Panc1 (cell line): ENCODE measurements at places on chromosomes 4 and X. TPM values are rescaled to one million over a fixed set of nuclear protein-coding genes. Genes with fewer than 3 reads are reported as not detected.

GRCh38 chr4:54386042-54386669, 157.1 kb downstream of the PDGFRA start:
- no peaks in the 10 kb centered on the region for H3K4me1 ChIP-seq
- H3K27me3 ChIP-seq: no peaks in the 10 kb centered on the region

SMAD1 gene
- 24.1 TPM for total RNA-seq

OTC gene
- not detected for total RNA-seq

GRCh38 chrX:124293810-124294209, 38.6 kb upstream of the TEX13D start:
- H3K4me3 ChIP-seq: no peak overlapping the region
- 0 out of 2 replicates have a peak, but pooled peaks cover 2% of the 10 kb centered on the region for H3K27me3 ChIP-seq
- H3K27ac ChIP-seq: no peak overlapping the region

GRCh38 chrX:153984351-153985178, 12.0 kb downstream of the TMEM187 start:
- DNase-seq: no peak
- H3K4me1 ChIP-seq: peaks cover 5% of the 10 kb centered on the region
- no peaks in the 10 kb centered on the region for H3K27me3 ChIP-seq
- H3K27ac ChIP-seq: peak overlapping the region; percentile 34

EDA2R gene
- total RNA-seq: 0.05 TPM

DNA sequence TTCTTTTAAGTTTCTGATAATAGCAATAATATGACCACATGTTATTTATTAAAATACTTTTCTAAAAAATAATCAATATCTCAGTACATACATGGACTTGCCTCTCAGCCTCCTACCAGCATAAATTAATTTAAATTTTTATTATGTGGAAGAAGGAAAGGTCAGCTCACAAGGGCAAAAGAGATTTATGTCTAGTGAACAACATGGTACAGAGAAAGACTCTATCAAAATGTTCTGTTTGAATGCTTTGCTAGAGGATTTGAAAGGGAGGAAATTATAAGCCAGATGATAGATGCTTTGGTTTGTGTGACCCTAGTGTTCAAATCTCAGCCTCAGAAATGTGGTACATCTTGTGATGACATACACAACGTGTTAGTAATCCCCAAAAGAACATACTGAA, 94.3 kb downstream of the DKK2 start:
- H3K27me3 ChIP-seq: no peaks in the 10 kb centered on the region
- no peaks in the 10 kb centered on the region for H3K36me3 ChIP-seq
- H3K4me3 ChIP-seq: no peak overlapping the region
- H3K4me1 ChIP-seq: no peaks in the 10 kb centered on the region
- DNase-seq: no peak
- no peak overlapping the region for H3K27ac ChIP-seq

- DNase-seq: no peak
- H3K4me3 ChIP-seq: no peak overlapping the region
- no peaks in the 10 kb centered on the region for H3K27me3 ChIP-seq
- peaks cover 53% of the 10 kb centered on the region for H3K4me1 ChIP-seq
Measured at GRCh38 chr4:156962528-156962974, 9.0 kb downstream of the PDGFC start.

DNA sequence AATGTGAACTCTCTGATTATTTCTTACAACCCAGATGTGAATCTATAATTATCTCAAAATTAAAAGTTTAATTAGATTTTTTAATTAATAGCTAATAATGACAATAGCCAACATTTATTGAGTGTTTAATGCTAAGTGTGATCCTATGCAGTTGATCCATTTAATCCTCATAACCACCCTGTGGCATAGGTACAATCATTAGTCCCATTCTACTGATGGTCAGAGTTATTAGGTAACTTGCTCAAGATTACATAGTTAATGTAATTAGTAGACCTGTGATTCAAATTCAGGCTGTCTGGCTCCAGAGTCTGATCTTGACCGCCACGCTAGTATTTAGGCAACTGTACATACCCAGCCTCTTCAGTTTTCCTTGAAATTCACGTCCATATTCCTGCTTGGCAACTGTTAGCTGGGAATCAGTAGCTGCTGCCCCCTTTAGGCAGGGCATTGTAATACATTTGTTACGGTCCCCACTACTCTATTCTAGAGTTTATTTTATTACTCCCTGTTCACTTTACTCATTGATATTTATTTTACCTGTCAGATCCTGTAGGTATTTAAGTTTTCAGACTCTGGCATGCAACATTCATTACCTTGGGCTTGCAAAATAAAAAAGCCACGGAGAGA, 20.6 kb upstream of the TEC start:
- H3K4me3 ChIP-seq: no peak overlapping the region
- H3K27ac ChIP-seq: no peak overlapping the region
- H3K36me3 ChIP-seq: no peaks in the 10 kb centered on the region
- H3K27me3 ChIP-seq: no peaks in the 10 kb centered on the region; the same call in 1 of the 2 replicates
- no peak for DNase-seq

CXCR3 gene
- not detected for total RNA-seq

DNA sequence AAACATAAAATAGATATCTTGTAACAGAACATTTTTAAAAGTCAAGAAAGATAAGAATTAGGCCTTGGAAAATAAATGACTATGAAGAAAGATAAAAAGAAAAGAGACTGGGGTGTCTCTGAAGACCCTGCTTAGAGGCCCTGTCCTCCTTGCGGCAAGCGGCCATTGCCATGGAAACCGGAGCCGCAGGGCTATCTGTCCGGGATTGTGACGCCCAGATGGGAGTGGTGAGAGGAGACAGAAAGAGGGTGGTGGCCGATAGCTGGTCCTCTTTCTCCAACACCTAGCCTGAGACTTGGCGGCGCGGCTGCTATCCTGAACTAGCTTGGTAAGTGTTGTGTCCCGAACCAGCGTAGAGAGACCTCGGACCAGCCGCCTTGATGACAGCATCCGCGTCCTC, at the start of gene DUSP21:
DUSP21 (plus strand) TSS at position 269 of the 400 bp plus-strand sequence; CDS start at position 381, 112 bp downstream.
- no peaks in the 10 kb centered on the region for H3K36me3 ChIP-seq
- no peaks in the 10 kb centered on the region for H3K4me1 ChIP-seq
- H3K27me3 ChIP-seq: no peaks in the 10 kb centered on the region
- no peak within 1 kb of the TSS for H3K27ac ChIP-seq
- no peak for DNase-seq
- H3K4me3 ChIP-seq: no peak within 1 kb of the TSS

SLC6A14 gene
- total RNA-seq: 0.03 TPM

PNCK gene
- 2.3 TPM for total RNA-seq

- no peak for DNase-seq
- no peaks in the 10 kb centered on the region for H3K27me3 ChIP-seq
- H3K27ac ChIP-seq: no peak overlapping the region
- peaks cover 6% of the 10 kb centered on the region; the same call in 1 of the 2 replicates for H3K4me1 ChIP-seq
- H3K4me3 ChIP-seq: no peak overlapping the region
Measured at GRCh38 chr4:40325406-40326019, 9.6 kb upstream of the CHRNA9 start.

GPC3 gene
- 0.95 TPM for total RNA-seq

SSX3 gene
- not detected for total RNA-seq

EDNRA gene
- 0.13 TPM for total RNA-seq

DCAF12L2 gene
- not detected for total RNA-seq

DNA sequence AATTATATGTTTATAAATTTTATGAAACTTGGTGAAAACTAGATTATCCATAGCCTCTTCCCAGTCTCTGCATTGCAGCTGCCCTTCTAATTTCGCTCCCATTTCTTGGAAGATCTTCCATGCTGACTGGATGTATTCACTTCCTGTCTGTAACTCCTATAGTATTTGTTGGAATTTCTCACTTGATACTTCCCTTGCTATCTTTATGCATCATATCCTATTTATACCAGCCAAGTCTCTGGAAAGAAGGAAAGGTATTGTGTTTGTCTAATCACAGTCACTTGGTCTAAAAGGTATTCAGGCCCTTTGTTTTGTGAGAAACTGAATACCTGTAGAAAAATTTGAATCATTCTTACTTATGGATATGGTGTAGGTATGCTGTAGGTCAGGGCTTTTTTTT, 870.9 kb upstream of the FRG1 start:
- DNase-seq: no peak
- no peaks in the 10 kb centered on the region for H3K36me3 ChIP-seq
- no peaks in the 10 kb centered on the region for H3K27me3 ChIP-seq
- no peak overlapping the region for H3K27ac ChIP-seq

- no peak overlapping the region for H3K27ac ChIP-seq
- DNase-seq: no peak
- H3K4me3 ChIP-seq: no peak overlapping the region
- H3K4me1 ChIP-seq: no peaks in the 10 kb centered on the region
Measured at GRCh38 chrX:150044556-150044955, 106.3 kb upstream of the EOLA2 start.

GRCh38 chr4:40055511-40055862, 1.2 kb upstream of the N4BP2 start:
- H3K4me3 ChIP-seq: peak overlapping the region; percentile 73
- DNase-seq: no peak
- no peaks in the 10 kb centered on the region for H3K36me3 ChIP-seq
- peak overlapping the region; percentile 96 for H3K27ac ChIP-seq
- H3K27me3 ChIP-seq: no peaks in the 10 kb centered on the region

GRCh38 chr4:133921280-133922195, 280.1 kb downstream of the PABPC4L start:
- H3K36me3 ChIP-seq: no peaks in the 10 kb centered on the region
- no peaks in the 10 kb centered on the region for H3K4me1 ChIP-seq
- no peak overlapping the region for H3K27ac ChIP-seq
- H3K4me3 ChIP-seq: no peak overlapping the region
- no peaks in the 10 kb centered on the region for H3K27me3 ChIP-seq

DNA sequence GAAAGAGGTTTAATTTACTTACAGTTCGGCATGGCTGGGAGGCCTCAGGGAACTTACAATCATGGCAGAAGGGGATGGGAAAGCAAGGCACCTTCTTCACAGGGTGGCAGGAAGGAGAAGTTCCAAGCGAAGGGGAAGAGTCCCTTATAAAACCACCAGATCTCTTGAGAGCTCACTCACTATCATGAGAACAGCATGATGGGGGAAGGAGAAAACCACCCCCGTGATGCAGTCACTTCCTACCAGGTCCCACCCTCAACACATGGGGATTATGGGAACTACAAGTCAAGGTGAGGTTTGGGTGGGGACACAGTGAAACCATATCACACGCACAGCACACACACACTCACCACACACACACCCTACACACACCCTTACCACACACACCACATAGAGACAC, 104.3 kb downstream of the DCTD start:
- no peak for DNase-seq
- H3K4me1 ChIP-seq: no peaks in the 10 kb centered on the region
- no peaks in the 10 kb centered on the region for H3K27me3 ChIP-seq
- no peak overlapping the region for H3K4me3 ChIP-seq
- H3K27ac ChIP-seq: no peak overlapping the region
- no peaks in the 10 kb centered on the region for H3K36me3 ChIP-seq

GRCh38 chrX:10574663-10575062, 45.7 kb downstream of the MID1 start:
- H3K27me3 ChIP-seq: no peaks in the 10 kb centered on the region
- H3K4me1 ChIP-seq: peaks cover 6% of the 10 kb centered on the region
- H3K27ac ChIP-seq: 0 out of 2 replicates have a peak overlapping the region, but pooled peaks have one; percentile 12
- no peak for DNase-seq
- no peaks in the 10 kb centered on the region for H3K36me3 ChIP-seq
- no peak overlapping the region for H3K4me3 ChIP-seq

DNA sequence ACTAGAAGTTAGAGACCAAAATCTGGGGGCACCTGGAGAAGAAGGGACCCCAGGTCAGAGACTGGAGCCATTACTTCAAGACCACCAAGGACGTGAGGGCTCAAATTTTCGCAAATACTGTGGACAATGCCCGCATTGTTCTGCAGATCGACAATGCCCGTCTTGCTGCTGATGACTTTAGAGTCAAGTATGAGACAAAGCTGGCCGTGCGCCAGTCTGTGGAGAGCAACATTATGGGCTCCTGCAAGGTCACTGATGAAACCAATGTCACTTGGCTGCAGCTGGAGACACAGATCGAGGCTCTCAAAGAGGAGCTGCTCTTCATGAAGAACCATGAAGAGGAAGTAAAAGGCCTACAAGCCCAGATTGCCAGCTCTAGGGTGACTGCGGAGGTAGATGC, 101.2 kb downstream of the NCAPG start:
- H3K36me3 ChIP-seq: no peaks in the 10 kb centered on the region
- no peaks in the 10 kb centered on the region for H3K27me3 ChIP-seq
- no peak for DNase-seq
- H3K4me3 ChIP-seq: no peak overlapping the region
- no peaks in the 10 kb centered on the region for H3K4me1 ChIP-seq

DNA sequence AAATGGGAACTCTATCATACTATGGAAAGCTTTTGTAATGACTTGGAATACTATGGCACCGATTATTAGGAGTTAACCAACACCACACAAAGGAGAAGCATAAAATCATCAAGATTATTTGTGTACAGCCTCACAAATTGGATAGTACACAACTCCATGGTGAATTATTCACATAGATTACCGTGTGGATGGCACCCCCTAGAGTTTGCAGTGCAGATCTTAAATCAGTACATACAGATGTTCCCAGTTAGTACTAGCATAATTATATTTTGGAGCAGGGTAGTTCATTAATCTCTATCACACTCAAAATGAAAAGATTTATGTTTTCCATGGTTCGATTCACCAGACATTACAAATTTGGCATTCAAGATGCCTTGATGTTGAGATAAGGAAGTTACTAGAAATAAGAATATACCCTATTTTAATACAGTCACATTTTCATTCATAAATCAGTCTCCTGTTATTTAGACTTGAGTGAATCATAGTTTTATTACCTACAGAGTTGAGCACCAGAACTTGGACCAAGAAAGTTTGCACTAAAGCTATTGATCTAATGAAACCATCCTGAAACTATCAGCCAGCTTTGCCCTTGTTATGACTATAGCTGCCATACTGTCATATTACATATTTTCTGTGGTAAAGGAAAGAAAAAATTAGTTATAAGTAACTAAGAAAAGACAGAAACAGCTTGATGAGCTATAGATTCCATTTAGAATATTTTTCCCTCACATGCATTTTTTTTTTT, 531.8 kb downstream of the GLUD2 start:
- H3K36me3 ChIP-seq: no peaks in the 10 kb centered on the region
- no peak overlapping the region for H3K27ac ChIP-seq
- H3K4me1 ChIP-seq: no peaks in the 10 kb centered on the region
- DNase-seq: peak; percentile 1

AVPR2 gene
- total RNA-seq: 10.6 TPM

DNA sequence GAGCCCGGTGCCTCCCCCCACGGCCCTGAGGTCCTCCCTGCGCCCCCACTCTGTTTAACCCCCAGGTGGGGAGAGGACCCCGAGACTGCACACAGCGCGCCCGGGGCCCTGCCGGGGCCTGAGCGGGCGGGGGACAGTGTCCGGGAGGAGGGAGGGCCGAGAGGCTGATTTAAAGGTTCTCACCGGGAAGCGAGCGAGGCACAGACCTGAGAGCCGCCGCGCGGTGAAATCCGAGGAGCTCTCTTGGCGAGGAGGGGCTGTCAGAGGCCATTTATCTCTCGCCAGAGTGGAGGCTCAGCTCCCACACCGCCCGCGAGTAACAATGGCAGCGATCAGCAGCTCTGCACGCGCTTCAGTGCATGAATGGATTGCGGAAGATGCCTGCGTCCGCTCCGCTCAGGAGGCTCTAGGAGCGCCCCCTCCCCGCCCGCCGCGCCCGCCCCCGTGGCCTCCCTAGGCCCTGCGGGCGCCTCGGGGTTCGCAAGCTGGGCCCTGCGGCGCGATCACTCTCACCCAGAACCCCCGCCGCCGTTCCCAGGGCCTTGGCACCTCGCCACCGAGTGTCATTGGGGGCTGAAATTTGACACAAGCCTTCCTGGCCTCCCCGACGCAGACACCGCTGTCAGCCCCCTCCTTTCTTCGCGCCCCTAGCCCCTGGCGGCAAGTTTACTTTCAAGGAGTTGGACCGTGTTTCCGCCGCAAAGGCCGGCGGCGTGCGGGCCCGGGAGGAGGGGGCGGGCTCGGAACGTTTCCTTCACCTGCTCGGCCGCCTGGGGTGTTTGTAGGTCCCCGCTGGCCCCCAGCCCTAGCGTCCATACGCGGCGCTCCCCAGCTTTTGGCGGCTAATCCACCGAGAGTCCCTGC, 48.7 kb upstream of the BCOR start:
- no peak for DNase-seq
- H3K36me3 ChIP-seq: no peaks in the 10 kb centered on the region
- H3K27ac ChIP-seq: no peak overlapping the region
- no peaks in the 10 kb centered on the region for H3K27me3 ChIP-seq
- H3K4me1 ChIP-seq: peaks cover 8% of the 10 kb centered on the region
